ENCODE measurements at places on chromosomes 6 and 20.

DNA sequence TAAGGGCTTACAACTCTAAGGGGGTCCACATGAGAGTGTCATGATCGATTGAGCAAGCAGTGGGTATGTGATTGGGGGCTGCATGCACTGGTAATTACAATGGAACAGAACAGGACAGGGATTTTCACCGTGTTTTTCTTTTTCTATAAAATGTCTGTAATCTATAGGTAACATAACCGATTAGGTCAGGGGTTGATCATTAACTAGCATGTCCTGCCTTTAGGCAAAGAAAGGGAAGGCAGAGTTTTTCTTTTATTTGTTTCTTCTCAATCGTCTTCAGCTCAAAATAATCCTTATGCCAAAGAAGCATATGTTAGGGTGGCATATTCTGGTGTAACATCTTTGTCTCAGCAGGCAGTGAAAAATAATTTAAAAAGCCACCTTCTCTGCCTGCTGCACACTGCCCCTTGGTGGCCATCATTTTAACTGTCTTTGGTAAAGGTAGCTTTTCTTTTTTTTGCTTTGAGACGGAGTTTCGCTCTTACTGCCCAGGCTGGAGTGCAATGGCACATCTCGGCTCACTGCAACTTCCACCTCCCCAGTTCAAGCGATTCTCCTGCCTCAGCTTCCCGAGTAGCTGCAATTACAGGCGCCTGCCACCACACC lies 9.7 kb upstream of the CEP43 start:
- peak; percentile 19 for DNase-seq

GRCh38 chr6:36586606-36587005 lies 7.6 kb upstream of the SRSF3 start:
- DNase-seq = peak; percentile 39

DNA sequence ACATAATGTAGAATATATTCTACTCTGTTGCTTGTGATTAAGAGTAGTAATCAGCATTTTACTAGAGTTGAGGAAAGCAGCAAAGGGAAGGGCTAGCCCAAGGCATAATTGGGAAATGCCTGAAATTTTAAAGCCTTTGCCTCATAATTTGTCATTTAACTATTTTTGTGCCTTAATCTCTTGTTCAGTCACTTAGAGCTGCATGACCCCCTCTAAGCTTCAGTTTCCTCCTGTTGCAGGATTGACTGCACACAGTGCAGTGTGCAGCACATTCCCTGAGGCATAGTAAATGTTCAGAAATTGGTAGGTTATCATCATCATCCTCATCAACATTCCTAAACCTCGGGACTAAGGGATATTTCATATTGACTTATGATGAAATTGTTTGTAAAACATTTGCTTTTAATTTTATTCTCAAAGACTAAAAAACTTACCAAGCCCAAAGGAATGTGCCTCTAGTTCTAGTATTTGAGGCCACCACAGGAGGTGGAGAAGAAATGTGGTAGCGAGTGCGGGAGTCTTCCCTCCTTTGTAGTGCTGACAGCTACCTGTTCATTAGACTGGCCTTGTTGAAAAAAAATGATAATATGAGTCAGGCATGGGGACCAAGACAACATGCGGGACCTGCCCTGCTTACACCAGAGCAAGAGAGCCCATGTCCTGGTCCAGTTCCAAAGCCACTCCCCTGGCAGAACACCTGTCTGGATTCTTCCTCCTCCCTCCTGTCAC lies 14.8 kb upstream of the TENT5A start:
- no peak for DNase-seq

GRCh38 chr6:168988801-168989200 lies 264.8 kb downstream of the THBS2 start:
- no peak for DNase-seq

GRCh38 chr6:133752129-133752528 lies 136.8 kb upstream of the TCF21 start:
- DNase-seq = no peak

DNA sequence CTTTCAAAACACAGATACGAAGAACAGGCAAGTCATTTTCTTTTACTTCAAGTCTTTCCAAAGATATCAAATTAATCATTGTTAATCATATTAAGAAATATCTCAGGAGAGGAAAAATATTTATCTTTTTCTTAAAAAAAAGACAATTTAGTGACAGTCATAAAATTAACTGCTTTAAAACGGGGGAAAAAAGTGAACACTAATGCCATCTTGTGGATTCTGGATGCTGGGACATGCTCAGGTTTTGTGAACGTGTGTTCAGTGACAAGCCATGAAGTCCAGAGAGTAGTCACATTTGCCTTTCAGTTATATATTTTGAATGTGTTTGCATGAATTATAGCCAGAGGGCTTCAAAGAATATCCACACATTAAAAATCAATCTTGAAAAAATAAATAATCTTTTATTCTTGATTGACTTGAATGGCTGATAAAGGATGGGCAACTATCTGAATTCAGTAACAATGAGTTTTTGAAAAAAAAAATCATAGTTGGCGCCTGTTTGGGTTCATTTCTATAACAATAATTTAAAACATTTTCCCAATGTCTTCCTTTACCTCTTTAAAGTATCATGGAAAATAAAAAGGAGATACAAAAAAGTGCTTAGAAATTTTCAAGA lies 74.7 kb upstream of the NOX3 start:
- peak; percentile 38 for DNase-seq

DNA sequence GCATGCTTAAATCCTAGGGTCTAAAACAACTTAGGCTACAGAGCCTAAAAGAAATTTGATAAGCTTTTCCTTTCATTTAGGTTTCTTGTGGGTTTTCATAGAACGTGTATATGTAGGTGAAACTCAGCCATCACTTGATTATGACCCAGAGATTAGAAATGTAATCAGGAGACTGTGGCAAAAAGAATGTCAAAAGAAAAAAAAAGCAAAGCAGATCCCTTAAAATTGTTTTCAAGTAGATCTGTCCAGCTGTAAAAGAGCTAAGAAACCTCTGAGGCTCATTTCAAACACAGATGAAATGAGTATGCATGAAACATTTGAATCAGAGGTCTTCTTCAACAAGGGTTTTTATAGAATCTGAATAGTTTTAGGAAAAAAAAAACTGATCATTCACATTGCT lies 341.3 kb upstream of the PRDM1 start:
- no peak for DNase-seq

- DNase-seq = no peak
Observed at GRCh38 chr6:167058261-167058660, 59.1 kb downstream of the CEP43 start.

DNA sequence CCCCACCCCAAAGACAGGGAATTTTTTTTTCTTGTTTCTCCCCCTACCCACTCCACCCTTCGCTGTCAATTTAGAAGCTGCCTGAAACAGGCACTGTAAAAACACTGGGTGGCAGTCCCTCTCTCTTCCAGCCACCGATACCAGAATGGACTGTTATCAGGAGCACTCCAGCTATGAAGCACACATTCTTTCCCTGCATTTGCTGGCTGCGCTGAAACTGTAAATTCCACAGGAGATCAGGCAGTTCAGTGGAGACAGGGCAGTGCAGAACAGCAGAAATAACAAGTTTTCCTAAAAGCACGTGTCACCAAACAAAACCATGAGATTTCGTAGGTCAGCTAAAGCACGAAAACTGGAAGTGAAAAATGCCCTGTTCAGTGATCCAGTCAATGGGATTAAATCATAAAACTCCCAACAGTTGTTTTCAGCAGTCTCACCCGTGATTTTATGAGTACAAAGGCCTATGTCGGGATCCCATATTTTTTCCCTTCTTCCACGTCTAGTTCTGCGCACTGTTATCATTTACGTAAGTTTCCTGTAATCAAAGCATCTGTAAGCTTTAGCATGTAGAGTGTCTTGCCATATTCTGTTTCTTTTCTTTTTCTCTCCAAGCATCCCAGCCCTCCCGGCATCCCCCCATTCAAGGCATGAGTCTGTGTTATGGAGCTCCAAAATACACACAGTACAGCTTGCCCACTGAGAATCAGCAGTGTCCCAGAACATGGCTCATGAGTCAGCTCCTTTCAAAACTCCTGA lies 359.9 kb upstream of the EPHA7 start:
- no peak for DNase-seq

DNA sequence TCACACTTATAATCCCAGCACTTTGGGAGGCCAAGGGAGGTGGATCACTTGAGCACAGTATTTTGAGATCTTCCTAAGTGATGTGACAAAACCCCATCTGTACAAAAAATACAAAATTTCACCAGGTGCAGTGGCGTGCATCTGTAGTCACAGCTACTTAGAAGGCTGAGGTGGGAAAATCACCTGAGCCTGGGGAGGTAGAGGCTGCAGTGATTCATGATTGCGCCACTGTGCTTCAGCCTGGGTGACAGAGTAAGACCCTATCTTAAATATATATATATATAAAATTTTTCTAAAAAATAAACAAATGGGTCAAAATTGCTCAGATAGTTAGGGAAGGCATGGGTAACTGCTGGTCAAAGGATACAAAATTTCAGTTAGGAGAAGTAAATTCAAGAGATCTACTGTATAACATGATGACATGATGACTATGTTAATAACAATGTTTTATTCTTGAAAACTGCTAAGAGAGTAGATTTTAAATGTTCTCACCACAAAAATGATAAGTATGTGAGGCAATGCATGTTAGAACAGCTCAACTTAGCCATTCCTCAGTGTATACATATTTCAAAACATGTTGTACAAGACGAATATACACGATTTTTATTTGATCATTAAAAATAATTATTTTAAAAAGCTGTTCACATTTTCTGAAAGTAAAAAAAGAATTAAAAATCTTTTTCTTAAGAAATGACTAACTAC lies 24.4 kb downstream of the TBC1D32 start:
- no peak for DNase-seq

- no peak for DNase-seq
Observed at GRCh38 chr6:132058975-132059374, 107.8 kb upstream of the CCN2 start.

GRCh38 chr6:36577301-36577700 lies 16.9 kb upstream of the SRSF3 start:
- DNase-seq = no peak

DNA sequence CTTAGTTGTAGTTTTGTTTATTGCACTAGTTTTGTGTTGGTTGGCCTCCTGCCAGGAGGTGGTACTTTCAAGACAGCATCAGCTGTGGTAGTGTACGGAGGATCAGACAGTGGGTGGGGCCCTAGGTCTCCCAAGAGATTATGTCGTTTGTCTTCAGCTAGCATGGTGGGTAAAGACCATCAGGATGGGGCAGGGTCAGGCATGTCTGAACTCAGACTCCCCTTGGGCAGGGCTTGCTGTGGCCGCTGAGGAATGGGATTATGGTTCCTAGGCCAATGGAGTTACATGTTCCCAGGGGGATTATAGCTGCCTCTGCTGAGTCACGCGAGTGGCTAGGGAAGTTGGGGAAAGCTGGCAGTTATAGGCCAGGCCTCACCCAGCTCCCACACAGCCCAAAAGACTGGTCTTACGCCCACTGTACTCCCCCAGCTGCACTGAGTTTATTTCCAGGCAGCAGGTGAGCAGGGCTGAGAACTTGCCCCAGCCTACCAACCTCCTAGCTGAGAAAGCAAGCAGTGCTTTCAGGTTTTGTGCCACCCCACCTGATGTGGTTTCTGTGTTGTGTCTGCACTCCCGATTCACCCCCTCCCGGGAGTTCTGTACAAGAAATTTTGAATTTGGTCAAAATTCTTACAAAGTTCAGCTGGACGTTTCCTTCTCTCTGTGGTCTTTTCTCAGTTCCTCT lies 24.7 kb downstream of the ZSCAN31 start:
- peak; percentile 87 for DNase-seq

GRCh38 chr6:138959521-138959920 lies 28.5 kb downstream of the REPS1 start:
- no peak for DNase-seq

DNA sequence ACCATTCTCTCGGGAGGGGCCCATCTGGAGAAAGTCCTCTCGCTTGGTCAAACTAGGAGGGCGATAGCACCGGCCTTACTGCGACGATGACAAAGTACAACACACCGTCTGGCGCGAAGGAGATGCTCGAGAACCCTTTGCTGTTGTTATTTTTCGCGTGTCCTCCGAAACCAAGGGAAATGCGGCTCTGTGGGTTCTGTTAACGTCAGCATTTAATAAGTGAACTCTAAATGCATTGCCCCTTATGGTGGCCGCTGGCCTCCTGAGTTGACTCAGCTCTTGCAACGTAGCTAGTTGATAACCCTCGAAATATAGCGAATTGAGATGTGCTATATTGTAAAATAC lies 577 bp upstream of the SCAND1 start:
- peak; percentile 48 for DNase-seq

- peak; percentile 80 for DNase-seq
Observed at GRCh38 chr20:52230409-52230808, 38.8 kb upstream of the ZFP64 start.

Measured in NCI-H2171 treated with DMSO at 0.1 percent for 48 hours (cell line).